Stimulated activated CD4-positive, alpha-beta T cell treated with anti-CD3 and anti-CD28 coated beads, Interleukin-4, amount 100 ng/mL, for 1 hour (primary cell): ENCODE measurements at places on chromosomes 4 and X.
A peak's percentile ranks its signal among the peaks of the same experiment; 100 is the strongest.

DNA sequence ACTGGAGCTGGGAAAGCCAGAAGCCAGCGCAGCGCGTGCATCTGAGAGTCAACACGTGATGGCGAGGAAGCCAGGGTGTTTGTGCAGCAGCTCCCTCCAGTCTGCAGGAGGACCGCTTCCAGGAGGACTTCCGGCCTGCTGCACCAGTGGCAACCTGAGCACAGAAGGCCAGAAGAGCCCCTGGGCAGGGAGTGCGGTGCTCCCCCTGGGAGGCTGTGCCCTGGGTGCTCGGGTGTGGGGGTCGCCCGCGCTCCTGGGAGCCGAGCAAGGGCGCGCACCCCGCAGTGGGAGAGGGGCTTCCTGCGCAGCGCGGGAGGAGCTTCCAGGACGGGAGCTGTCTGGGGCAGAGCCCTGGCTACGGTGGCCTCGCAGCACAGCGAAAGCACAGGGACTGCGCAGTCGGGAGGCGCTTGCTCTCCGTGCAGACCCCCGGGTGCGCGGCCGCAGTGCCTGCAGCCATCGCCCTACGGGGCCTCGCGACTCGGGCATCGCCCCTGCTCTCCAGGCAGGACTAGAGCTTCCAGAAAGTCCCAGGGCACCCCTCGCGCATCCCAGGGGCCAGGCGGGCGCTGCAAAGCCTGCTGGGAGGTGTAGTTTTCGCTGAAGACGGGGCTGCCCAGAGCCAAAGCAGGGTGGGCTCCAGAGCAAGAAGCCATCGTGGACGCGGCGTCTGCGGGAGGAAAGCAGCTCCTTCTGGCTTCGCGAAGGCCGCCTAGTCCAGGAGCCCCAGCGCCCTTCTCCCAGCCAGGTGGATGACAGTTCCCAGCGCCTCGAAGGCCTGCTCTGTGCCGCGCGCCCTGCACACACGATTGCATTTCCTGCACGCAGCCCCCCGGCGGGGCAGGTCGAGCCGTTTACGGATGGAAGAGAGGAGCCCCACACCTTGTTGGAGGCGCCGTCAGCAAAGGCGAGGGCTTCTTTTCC, 24.1 kb upstream of the WFS1 start:
- no peak for DNase-seq

- no peak for DNase-seq
Observed at GRCh38 chr4:42144028-42144427, 8.4 kb downstream of the BEND4 start.

GRCh38 chr4:137307806-137308205, 224.5 kb downstream of the PCDH18 start:
- DNase-seq: no peak

DNA sequence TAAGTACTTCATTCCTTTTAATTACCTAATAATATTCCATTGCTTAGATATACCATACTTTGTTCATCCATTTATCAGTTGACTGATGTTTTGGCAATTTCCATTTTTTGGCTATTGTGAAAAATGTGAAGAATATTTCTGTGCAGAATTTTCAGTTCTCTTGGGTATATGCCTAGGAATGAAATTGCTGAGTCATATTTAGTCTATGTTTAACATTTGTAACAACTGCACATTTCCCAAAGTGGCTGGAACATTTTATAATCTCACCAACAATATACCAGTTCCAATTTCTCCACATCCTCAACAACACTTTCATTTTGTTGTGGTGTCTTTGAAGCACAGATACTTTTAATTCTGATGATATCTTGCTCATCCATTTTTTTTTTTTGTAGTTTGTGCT, 215.5 kb downstream of the PDGFC start:
- no peak for DNase-seq

DNA sequence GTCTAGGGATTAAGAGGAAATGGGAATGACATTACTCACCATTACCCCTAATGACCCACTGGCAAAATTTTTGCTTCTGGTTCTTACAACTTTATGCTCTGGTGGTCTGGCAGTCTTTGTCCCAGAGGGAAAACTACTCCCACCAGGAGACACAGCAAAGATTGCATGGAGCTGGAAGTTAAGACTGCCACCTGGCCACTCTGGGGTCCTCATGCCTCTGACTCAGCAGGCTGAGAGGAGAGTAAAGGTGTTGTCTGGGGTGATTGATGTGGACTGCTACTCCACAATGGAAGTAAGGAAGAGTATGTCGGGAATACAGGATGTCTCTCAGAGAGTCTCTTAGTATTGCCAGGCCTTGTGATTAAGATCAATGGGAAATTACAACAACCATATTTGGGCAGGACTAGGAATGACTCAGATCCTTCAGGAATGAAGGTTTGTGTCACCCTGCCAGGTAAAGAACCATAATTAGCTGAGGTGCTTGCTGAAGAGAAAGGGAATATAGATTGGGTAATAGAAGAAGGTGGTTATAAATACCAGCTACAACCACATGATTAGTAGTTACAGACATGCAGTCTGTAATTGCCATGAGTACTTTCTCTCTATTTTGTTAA, 215.5 kb downstream of the GPAT3 start:
- DNase-seq: no peak

- no peak for DNase-seq
Observed at GRCh38 chrX:118621081-118621759, 106.2 kb upstream of the IL13RA1 start.

GRCh38 chr4:137533855-137534254, 1.6 kb upstream of the PCDH18 start:
- no peak for DNase-seq

- no peak for DNase-seq
Observed at GRCh38 chrX:104742355-104742754, 176.4 kb downstream of the IL1RAPL2 start.

- DNase-seq: no peak
Observed at GRCh38 chrX:12138361-12139313, at the start of gene FRMPD4. TSS of gene FRMPD4 (plus strand) at chrX:12138473. CDS start at chrX:12138972, 499 bp downstream.

GRCh38 chrX:10103023-10103422, 53.8 kb upstream of the CLCN4 start:
- DNase-seq: no peak

DNA sequence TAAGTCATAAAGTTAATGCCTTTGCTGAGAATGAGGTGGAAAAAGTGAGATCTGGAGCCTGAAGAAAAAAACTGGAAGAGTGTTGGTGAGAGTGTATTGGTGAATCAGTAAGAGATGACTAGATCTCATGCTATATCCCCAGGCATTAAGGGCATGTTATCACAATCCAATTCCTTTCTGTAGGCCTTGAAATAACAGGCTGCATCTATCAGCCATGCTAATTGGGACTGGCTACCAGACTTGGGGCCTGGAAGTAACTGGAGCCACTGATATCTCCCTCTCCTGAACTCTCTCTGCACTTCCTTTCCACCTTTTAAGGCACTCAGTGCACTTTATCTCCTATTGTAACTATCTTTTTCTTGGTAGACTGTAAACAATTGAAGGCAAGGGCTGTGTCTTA, 88.8 kb upstream of the HPRT1 start:
- DNase-seq: no peak

GRCh38 chr4:10925996-10926395, 241.4 kb upstream of the CLNK start:
- no peak for DNase-seq

GRCh38 chrX:132954323-132954722, 4.1 kb downstream of the HS6ST2 start:
- no peak for DNase-seq

DNA sequence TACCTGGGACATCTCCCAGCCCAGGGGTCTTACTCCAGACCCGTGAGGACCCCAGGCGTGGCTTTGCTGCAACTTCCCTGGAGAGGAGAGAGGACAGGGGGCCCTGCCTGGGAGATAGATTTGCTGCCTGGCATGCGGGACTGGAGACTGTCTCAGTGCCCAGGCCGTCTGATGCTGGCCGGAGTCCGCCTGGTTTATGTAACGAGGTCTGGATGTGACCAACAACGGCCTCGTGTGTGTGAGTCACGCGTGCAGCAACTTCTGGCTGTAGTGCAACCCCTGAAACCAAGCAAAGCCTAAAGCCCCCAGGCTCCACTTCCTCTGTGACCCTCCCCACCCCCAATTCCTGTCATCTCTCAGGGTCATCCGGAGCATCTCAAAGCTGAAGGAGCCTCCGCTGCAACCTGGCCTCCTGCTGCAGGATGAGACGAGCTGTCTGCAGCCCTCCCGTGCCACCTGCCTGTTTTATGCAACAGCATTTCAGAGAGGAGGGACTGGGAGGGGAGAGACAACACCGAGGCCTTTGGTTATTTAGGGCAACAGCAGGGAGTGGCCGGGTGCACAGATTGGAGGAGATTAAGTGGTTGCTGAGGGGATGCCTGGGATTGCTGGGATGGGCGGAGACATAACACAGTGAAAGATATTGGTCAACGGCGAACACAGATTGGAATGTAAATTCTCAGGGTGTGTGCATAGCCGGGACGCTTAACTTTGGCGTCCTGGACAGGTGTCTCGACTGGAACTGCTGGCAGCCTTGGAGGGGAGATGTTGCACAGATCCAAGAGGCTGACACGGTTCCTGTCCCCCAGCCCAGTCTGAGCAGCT, 16.0 kb downstream of the XG start:
- DNase-seq: no peak

- DNase-seq: no peak
Observed at GRCh38 chr4:161454860-161455259, 708.9 kb downstream of the FSTL5 start.

DNA sequence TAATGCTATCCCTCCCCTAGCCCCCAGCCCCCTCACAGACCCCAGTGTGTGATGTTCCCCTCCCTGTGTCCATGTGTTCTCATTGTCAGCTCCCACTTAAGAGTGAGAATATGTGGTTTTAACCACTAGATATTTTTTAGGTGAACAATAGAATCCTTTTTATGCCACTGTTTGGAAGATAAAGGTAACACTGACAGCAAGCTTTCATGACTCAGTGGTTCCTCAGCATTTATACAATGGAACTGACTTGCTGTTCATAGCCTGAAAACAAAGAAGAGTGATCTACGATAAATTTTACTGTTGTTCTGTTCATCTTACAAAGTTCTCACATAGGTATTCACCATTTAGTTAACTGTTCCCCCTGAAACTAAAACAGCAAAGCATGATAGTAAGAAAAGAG, 147.8 kb downstream of the ARHGAP10 start:
- DNase-seq: no peak

- no peak for DNase-seq
Observed at GRCh38 chrX:125846271-125846670, 319.8 kb downstream of the DCAF12L2 start.

GRCh38 chr4:11475871-11476270, 47.2 kb upstream of the HS3ST1 start:
- DNase-seq: no peak

- DNase-seq: no peak
Observed at GRCh38 chr4:137638934-137639333, 106.6 kb upstream of the PCDH18 start.

- DNase-seq: no peak
Observed at GRCh38 chrX:4118666-4119530, 405.4 kb upstream of the PRKX start.

GRCh38 chr4:10599574-10599973, 85.0 kb downstream of the CLNK start:
- no peak for DNase-seq

DNA sequence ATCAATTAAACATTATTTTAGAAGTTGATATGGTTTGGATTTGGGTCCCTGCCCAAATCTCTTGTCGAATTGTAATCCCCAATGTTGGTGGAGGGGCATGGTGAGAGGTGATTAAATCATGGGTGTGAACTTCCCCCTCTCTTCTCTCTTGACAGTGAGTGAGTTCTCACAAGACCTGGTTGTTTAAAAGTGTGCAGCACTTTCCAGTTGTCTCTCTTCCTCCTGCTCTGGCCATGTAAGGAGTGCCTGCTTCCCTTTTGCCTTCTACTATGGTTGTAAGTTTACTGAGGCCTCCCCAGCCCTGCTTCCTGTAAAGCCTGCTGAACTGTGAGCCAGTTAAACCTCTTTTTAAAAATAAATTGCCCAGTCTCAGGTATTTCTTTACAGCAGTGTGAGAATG, 141.4 kb downstream of the GALNTL6 start:
- DNase-seq: no peak

DNA sequence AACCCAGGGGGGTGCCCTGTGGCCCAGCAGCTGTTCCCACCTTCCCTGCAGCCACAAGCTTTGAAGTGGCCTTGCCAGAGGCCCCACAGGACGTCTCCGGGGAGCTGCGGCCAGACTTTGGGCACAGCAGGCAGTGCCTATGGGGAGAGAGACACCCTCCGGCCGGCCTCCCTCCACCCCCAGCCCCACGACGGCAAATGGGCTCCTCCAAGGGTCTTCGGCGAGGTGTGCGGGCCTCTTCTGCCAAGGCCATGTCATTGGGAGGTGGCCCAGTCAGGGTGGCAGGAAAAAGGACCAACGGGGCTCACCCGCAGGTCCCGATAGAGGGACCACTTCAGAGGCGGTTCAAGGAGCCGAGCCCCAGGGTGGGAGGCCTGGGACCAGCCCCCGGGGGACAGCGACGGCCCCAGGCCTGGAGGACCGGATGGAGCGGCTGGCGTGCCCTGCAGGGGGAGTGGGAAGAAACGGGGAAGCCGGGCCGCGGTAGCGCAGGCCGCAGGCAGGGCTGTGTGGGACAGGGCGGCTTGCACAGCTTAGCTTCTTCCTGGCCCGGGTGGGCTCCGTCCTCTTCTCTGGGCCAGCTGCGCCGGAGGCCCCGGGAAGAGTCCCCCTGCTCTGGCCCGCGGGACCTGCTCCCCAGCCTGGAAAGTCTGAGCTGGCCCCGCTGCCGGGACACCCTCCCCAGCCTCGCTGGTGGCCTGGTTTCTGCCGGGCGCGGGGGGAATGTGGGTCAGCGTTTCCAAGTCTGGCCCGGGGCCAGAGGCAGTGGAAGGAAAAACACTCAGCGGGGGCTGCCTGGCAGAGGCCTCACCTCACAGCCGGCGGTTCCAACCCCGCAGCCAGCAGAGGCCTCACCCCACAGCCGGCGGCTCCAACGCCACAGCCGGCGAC, 21.9 kb upstream of the SPON2 start:
- peak; percentile 1 for DNase-seq

DNA sequence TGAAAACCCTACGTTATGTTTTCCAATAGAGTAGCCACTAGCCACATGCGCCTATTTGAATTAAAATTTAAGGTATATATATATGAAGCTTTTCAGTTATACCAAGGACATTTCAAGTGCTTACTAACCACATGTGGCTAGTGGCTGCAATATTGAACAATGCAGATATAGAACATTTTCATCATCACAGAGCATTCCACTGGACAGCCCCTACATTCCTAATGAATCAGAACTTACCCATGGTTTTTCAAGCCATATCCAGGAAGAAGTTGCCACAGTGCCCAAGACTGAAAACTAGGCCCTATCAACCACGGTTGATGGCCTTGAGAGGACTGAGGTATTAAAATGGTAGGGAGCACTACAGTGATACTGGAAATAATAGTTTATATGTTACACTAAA, 29.7 kb downstream of the NEK1 start:
- no peak for DNase-seq
